ENCODE measurements at places on chromosomes 5 and 9.

DNA sequence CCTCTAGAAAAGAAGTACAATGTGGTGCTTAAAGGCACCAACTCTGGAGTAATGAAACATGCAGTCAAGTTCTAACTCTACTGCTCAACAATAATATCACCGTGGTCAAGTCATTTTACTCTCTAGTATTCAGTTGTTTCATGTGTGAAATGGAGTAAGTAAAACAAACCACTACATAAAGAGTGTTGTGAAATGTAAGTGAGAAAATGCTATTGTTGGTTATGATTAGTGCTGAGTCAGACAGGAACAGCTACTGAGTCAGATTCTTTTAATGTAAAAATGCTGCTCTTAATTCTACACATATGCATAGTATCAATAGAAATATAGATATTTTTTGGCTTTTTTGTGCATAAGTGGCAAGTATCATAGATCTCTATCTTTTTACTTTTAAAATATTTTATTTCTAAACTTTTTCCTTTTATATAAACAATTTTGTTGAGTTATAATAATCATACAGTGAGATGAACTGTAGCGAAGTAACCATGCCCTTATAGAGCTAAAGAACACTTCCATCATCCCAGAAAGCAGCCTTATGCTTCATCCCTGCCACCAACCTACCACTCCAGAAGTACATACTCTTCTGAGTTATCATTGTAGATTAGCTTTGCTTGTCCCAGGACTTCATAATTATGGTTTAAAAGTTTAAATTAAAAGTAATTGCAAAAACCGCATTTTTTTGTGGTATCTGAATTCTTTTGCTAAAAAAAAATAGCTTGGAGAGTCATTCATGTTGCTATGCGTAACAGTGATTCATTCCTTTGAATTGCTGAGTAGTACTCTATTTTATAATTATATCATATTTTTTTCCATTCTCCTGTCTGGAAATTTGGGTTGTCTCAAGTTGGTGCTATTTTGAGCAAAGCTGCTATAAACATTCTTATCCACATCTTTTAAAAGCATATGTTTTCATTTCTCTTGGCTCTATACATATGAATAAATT is 548.2 kb upstream of the CLINT1 start:
- DNase-seq, result peak; percentile 86

GRCh38 chr9:82410866-82411265 is 422.3 kb downstream of the SPATA31D1 start:
- no peak for DNase-seq

GRCh38 chr5:78345485-78345884 is 14.9 kb upstream of the SCAMP1 start:
- DNase-seq, result peak; percentile 55

- no peak for DNase-seq
Measured at GRCh38 chr5:129768735-129769134, 20.8 kb downstream of the MINAR2 start.

GRCh38 chr5:93407454-93407853 is 173.6 kb downstream of the NR2F1-AS1 start:
- DNase-seq, result peak; percentile 14

- peak; percentile 62 for DNase-seq
Measured at GRCh38 chr5:91110686-91111085, 272.4 kb downstream of the ARRDC3 start.

GRCh38 chr5:140549237-140550144 is 2.0 kb downstream of the EIF4EBP3 start:
- DNase-seq, result no peak

GRCh38 chr9:100411472-100412283 is 15.3 kb upstream of the MSANTD3 start:
- peak; percentile 90 for DNase-seq

DNA sequence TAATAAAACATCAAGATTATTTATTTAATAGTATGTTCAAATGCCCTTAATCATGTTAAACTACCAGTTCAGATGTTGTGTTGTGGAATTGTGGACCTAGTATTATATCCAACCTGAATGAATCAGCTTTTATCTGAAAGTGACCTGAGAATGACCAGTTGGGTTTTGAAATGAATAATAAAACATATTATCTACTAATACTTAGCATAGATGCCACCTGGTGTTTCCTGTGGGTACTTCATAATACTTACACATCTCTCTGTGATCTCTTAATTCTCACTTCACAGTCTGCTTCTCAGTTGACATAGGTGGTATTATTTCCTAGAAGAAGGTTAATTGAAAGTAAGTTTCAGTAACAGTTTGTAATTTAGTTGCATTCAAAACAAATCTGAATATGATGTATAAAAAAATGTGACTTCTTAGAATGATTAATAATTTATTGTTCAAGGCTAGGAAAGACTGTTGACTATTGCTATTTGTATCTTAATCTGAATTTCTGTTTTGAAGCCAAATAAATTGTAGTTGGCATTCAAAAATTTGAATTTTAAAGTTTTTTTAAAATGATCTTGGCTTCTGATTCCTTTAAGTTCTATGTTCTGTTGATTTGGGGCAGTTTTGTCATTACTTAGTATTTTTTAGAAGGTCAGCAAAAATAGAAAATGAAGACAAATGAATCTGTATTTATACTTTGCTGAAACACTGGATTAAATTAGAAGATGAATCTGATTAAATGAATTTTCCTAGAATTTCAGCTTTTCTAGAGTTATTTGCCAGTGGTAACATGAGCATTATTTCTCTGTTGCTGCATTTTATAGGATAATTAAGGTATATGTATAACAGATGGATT is 48.2 kb downstream of the KIF2A start:
- peak; percentile 27 for DNase-seq

- DNase-seq, result peak; percentile 72
Measured at GRCh38 chr5:155729684-155730059, 597.3 kb upstream of the SGCD start.

DNA sequence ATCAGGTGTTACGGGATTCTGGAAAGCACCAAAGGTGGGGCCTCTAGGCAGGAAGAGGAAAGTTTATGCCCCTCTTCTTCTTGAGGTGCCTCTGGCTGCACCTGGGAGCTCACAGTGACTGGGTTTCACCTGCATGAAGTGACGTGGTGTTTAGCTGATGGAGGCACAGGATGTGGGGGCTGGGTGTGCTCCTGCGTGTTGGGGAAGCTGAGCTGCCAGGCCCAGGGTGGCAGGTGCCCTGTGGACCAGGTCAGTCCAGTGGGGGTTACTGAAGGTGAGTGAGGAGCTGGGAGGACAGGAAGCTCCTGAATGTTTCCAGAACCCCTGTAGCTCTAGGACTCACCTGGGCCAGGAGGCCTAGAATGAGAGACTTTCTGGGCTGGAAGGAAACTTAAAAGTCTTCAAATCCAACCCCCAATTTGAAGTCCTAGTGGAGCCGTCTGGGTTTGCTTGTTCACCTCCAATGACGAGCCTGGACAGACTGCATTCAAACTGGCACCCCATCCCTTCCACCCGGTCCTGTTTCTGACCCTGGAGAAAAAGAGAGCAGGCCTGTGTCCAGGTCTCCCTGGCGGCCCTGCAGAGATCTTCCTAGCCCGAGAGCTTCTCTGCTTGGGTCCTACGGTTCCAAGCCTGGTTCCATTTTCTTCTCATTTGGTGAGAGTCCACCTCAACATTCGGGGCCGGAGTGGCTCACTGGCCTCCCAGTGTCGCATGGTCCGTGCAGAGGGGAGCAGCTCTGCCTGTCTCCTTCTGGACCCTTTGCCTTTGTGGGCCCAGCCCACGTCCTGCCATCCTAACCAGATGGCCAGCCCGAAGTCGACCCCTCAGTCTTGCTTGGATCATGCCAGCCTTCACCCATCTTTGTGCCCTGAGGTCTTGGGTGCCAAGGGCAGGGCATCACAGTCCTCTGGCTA is 22.3 kb downstream of the TRAF1 start:
- no peak for DNase-seq

DNA sequence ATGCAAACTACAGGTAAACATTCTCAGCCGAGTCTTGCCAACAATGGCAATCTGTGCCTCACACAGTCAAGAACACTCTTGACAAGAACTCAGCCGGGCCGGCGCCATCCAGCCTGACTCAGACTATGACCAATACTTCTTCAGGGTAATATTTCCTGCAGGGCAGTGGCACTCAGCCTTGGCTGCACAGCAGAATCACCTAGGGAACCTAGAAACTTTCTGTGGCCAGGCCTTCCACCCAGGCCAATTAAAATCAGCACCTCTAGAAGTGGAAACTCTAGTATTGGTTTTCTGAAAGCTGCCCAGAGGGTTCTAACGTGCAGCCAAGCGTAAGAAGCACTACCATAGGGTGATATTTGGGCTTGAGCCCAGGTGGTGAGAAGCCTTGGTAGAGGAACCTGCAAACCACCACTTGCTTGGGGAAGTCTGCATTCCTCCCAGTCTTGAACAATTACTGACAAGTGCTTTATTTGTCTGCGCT is 120.6 kb downstream of the TTLL11 start:
- peak; percentile 29 for DNase-seq

- peak; percentile 53 for DNase-seq
Measured at GRCh38 chr5:159826351-159827214, 89.7 kb upstream of the ADRA1B start.

- DNase-seq, result no peak
Measured at GRCh38 chr5:1297243-1297642, 2.4 kb upstream of the TERT start.

DNA sequence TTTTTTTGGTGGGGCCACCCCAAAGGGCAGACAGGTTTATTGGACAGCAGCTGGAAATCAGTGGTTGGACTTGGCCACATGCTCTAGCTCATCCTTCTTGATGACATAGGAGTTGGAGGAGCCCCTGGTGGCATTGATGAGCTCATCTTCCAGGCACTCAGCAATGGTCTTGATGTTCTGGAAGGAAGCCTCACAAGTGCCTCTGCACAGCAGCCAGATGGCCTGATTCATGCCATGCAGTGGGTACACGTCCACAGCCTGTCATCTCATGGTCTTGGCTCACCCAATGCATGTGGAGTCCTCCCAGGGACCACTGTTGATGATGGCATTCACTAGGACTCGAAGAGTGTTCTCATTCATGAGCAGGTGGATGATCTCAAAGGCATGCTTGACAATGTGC is 11.3 kb upstream of the RCL1 start:
- no peak for DNase-seq

DNA sequence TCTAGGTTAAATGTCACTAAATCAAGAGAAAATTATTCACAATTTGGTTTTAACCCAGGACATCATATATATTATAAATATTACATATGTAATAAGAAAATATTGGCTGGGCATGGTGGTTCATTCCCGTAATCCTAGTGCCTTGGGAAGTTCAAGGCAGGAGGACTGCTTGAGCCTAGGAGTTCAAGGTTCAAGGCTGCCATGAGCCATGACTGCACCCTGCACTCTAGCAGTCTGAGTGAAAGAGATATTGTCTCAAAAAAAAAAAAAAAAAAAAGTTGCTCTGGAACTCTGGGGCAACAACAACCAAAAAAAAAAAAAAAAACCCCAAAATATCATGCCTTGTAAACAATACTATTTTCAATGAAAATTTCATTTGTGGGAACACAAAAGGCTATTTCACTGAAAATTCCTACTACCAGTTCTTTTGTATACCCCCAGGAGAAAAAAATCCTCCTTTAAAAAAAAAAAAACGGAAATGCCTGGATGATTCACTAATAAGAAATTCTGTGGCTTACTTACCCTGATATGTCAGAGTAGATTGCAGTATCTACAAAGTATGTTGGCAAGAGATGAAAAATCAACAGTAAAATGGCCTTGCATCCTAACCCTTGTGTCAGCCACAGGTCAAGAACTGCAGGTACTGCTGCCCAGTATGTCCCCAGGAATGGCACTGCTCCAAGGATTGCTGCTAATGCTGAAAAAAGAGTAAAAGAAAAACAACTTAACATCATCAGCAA is 22.6 kb upstream of the CTNNAL1 start:
- peak; percentile 84 for DNase-seq

- DNase-seq, result no peak
Measured at GRCh38 chr9:27157097-27157496, 48.1 kb downstream of the TEK start.

DNA sequence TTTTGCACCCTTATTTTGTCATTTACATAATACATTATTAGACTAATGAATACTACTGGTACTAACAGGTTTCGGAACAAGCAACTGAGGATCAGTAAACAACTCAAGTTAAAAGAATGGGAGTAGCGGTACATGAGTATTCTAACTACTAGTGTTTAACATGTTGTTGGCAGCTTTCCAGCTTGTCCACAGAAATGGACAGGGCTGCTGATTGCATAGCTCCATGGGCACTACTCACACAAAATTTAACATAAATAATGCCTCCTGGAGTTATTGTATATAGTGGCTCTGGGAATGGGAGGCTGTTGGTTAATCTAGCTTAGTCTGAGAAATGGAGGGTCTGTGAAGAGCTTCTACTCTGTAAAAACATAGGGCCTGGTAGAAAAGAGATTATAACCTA is 6.7 kb downstream of the NCBP1 start:
- no peak for DNase-seq

- no peak for DNase-seq
Measured at GRCh38 chr9:93369686-93370085, 81.8 kb upstream of the FAM120A start.

DNA sequence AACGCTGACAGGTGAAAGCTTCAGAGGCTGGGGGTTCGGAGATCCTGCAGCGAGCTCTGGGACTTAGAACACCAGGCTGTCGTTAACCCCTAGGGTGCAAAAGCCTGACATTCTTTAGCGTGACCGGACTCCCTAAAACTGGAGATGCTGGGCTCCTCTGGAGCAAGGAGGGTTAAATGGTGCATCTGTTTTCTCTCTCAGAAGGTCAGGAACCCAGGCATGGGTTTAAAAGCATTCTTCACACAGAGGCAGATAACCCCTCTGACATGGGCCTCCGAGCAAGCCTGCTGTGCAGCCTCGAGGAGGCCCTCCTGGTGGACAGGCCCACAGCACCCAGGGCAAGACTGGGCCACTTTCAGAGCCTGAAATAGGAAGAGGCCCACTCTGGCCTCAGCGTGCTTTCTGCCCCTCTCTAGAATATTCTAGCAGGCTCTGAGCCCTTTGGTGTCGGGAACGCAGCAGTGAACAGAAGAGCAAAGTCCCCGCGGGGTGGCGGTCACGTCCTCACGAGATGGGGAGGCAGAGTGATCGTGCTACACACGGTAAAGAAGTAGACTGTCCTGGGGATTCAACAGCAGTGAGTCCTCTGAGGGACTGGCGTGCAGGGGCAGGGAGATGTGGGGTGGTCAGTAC is 124.8 kb downstream of the COL23A1 start:
- no peak for DNase-seq

DNA sequence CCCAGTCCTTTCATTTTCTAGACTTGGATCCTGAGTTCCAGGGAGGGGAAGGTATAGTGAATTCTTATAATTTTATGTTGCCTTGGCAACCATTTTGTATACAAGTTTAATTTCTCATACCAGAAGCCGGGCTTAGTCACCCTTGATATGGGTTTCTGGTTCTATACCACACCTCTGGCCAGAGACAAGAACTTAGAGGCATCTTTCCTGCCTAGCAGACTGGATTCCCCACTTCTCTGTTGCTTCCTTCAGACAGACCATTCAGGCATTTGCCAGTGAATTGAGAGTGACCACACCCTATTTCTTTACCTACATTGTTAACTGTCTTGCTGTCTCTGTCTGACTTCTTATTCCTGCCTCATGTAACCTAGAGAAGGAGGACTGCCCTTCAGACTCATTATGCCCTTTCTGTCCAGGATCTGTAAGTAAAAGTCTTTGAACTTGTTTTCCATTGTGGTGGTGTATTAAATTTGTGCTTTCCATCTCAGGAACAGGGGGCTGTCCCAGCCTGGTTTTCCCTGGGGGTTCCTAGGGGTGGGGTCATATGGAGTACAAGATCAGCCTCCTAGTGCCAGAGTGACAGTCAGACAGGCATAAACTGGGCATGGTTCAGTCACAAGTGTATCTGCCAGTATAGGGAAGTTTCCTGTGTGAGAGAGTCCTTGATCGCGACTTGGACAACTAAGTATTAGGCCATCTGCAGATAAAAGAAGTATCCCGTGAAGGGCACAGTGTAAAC is 27.4 kb downstream of the TNFSF8 start:
- DNase-seq, result no peak
